ENCODE measurements at places on chromosomes 6 and 20.

DNA sequence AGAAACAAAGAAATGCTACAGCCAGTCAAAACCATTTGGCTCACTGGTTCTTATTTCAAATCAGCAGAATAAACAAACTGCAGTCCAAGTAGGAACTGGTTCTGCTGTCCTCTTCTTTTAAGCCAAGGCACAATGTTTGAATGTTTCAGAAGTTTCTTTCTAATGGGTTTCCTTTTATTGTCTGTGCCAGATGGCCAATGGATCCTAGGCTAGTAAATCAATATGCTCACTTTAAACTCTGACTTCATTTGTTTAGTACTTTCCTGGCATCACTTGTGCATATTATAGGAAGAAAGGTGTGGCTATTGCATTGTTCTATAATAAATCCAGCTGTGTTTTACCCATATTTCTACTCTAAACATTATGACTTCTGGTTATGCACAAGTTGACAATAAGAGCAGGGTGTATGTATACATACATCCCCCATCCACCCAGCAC lies 99.7 kb upstream of the PLCB4 start:
- DNase-seq, result no peak

GRCh38 chr6:80522576-80522975 lies 416.1 kb downstream of the BCKDHB start:
- DNase-seq, result no peak

- DNase-seq, result no peak
Observed at GRCh38 chr6:4348462-4349112, 213.2 kb upstream of the ECI2 start.

- DNase-seq, result no peak
Observed at GRCh38 chr20:46699651-46700359, 9.6 kb upstream of the SLC2A10 start.

- DNase-seq, result no peak
Observed at GRCh38 chr20:63830841-63831588, at the start of gene ZBTB46. ZBTB46 (minus strand) TSS chr20:63831264; CDS start chr20:63790757, 40,507 bp downstream.

- no peak for DNase-seq
Observed at GRCh38 chr20:63743210-63743970, 3.8 kb downstream of the SLC2A4RG start.

DNA sequence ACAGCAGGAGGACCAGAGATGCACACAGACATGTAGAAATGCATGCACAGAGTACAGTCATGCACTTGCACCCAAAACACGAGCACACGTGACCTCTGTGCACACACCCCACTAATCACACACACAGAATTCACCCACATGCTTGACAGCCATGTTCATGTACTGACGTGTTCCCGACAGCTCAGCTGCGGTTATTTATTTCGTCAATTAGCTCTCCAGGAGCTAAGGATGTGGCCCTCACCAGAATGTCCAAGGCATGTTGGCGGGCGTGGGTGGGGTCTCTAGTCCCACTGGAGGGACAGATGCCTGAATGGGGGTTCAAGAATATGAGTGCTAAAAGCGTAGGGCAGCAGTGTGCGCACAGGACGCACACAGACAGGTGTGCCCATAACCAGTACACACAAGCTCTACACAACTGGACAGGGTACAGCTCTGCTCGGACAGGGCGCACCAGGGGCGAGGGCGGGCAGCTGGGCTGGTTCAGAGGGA lies 571 bp upstream of the PRPF6 start:
- no peak for DNase-seq

All from AG09309 (cell line).